ENCODE measurements at places on chromosomes 7 and 10.
A peak's percentile ranks its signal among the peaks of the same experiment; 100 is the strongest.

- no peak for DNase-seq
Measured at GRCh38 chr7:70259502-70259901, 661.2 kb downstream of the AUTS2 start.

GRCh38 chr10:36671607-36672006, 453.8 kb upstream of the ANKRD30A start:
- DNase-seq = no peak

DNA sequence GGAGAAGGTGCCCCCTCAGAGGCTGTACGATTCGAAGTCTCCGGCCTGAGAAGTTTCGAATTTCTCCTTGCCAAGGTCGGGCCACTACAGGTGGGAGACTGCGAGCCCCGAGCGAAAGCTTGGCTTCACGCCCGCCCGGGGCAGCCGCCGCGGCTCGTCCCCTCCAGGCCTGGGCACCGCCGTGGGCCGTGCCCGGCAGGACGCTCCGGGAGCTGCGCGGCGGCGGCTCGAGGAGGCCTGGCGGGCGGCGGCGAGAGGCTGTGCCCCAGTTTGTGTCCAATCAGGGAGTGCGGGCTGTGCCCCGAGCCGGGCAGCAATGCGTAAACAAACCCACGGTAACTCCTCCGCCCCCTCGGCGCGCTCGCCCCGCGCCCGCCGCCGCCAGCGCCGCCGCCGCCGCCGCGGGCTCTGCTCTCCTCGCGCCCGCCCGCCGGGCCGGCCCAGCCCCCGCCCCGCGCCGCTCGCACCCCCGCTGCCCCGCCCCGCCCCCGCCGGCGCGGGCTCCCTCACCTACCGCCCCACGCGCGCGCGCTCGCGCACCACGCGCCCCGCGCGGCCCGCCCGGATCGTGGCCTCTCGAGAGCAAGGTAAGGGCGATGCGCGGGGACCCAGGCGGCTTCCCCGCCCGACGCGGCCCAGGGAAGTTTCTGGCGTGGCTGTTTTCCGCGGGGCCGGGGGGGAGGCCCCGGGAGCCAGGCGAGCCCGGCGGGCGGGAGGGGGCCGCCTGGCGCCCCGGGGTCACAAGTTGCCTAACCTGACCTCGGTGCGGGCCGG, 57.8 kb upstream of the PCGF5 start:
- DNase-seq = no peak

DNA sequence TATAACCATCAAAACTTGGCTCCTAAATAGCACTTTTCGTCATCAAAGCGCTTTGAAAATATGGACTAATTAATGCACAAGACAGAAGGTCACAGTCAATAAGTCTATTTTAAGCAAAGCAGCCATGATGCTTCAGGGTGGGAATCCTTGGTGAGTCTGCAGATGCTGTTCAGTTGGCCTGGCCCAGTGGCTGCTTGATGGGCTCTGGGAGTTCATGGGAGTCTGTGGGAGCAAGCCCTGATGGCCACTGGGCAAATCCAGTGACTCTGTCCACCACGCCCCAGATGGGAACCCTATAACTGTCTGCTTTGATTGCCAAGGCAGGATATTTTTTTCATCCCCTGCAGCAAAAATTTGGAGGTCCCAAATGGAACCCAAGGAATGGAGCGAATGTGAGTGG, 95.7 kb upstream of the CTBP2 start:
- DNase-seq = no peak

- DNase-seq = peak; percentile 41
Measured at GRCh38 chr7:99372275-99373090, 2.0 kb upstream of the ARPC1B start.

GRCh38 chr7:117769085-117769484, 104.2 kb downstream of the CTTNBP2 start:
- no peak for DNase-seq

GRCh38 chr10:15661574-15661973, 58.1 kb downstream of the ITGA8 start:
- DNase-seq = no peak

- no peak for DNase-seq
Measured at GRCh38 chr7:148185041-148185440, 405.5 kb upstream of the C7orf33 start.

DNA sequence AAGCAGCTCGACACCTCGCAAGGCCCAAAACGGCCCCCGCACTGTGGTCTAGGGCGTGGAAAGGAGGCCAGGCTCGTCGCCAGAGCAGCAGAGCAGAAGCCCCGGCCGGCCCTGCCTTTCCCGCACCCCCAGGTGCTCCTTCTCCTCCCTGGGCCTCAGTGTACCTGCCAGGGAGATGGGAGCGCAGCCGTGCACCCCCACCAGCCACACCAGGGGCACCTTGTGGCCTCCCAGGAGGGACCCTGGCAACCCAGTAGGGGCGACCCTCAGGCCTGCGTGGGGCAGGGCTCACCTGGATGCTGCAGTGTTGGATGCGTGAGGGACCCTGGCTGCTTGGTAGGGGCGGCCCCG, 9.5 kb downstream of the PDGFA start:
- no peak for DNase-seq

- no peak for DNase-seq
Measured at GRCh38 chr7:155455132-155455693, 2.7 kb upstream of the EN2 start.

GRCh38 chr10:29691564-29692072, 56.8 kb upstream of the SVIL start:
- DNase-seq = no peak

- DNase-seq = no peak
Measured at GRCh38 chr10:112637901-112638300, 190.9 kb downstream of the VTI1A start.

DNA sequence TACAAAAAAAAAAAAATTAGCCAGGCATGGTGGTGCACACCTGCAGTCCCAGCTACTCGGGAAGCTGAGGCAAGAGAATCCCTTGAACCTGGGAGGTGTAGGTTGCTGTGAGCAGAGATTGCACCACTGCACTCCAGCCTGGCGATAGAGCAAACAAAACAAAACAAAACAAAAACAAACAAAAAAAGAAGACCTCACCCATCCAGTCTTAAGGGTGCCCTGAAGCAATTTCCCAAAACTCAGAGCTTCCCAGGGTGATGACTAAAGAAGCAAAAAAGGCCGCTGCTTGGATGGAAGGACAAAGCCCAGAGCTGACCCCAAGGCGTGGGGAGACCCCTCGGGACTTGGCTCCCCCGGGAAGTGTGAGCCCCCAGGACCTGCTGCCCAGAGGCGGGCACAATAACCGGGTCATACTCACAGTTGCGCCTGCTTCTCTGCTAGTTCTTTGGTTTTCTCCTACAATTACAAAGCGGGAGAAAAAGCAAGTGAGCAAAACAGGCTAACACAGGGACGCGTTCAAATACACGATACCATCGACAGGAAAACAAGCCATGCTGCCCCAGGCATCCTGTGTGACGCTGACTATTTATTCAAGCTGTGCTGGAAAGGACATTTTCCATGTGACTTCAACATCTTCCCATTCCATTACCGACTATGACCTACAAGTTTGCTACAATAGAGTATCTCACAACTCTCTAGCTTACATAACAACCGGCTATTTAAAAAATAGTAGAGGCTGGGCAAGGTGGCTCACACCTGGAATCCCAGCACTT, 29.9 kb downstream of the PAPOLB start:
- no peak for DNase-seq

GRCh38 chr7:64611717-64612116, 48.8 kb upstream of the ZNF680 start:
- DNase-seq = no peak

DNA sequence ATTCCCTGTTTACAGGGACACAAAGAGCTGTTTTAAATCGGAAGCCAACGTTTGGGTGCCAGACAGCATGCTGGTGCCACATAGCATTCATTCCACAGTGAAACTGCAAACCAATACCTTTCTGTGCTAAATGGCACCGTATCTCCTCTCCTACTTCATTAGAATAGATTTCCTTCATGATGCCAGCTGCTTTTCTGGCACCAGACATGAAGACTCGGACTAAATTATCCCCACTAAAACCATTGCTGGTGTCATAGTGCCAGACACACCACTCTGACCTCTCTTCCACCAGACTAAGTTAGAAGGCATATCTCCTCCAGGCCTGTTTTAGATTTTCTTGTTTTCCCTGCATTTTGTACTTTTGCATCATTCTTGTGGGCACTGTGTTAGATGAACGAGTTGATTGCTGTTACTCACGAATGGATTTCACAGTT, 155.1 kb downstream of the ETV1 start:
- DNase-seq = no peak

DNA sequence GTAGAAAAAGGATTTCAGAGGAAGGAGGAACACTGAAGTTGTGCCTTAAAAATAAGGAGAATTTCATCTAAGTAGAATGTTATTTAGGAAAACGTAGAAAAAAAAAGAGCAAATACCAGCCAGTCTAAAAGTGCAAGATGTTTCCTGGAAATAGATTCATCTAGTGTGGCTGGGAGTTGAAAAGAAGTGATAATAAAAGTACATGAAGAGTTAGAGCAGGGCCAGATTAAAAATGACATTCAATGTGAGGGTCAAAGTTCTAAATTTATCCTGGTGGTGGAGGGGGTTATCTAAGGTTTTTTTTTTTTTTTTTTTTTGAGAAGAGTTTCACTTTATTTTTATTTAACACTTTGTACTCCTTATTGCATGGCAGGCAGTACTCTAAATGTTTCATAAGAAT, 289.3 kb downstream of the MDFIC start:
- DNase-seq = no peak

DNA sequence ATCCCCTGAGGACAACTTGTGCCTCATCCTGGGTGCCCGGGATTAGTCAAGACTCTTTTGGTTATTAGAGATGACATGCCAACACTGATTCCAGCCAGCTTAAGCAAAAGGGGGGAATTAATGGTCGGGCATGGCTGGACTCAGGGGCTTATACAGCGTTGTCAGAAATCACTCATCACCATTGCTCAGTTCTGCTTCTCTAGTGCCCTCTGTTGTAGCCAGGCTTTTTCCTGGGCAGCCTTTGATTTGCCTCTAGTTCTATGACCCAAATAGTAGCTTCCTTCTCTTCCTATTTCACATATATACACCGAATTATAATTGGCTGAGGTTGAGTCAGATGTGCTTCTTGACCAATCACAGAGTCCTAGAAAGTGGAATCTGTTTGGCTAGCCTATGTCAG, 192.0 kb upstream of the HABP2 start:
- DNase-seq = peak; percentile 28

- no peak for DNase-seq
Measured at GRCh38 chr7:117955046-117955445, 81.8 kb upstream of the CTTNBP2 start.

DNA sequence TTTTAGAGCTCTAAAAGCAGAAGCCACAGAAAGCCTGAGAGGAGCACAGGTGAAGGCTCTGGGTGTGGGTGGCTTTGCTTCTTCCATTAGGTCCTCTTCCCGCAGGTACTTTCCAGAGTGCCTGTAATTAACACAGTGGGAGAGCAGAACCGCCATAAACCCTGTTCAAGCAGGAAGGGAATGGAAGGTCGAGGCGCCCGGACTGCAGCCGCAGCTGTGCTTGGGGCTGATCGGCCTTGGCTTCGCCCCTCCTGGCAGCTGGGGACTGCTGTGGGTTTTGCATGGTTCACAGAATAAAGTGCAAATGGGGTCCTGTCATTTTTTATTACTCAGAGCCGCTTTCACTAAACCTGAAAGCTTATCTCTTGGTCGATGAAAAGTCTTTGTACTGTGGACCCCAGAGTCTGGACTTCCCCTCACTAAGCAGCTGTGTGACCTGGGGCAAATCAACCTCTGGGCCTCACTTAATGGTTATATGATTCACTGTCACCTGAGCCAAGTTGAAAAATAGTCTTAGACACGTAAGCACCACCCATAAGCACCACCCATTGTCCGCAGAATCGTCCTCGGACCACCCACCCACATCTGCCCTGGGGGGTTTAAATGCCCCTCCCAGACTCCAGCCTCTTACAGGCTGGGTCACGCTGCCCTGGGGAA, 100.9 kb downstream of the XRCC2 start:
- DNase-seq = no peak

DNA sequence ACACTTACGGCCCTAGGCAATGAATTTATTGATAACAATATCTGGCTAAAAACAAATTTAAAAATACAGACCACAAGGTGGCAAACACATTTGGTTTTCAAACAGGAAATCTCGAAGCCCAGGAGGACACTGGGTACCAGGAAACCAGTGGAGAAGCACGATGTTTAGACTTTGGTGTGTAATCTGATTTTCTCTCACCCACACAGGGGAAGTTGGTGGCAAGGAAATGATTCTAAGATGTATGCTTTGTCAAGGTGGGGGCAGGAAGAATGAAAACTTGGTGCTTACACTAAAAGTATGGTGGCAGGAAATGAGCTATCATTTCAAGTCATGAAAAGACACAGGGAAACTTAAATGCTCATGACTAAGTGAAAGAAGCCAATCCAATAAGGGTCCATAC, 113.2 kb upstream of the ANKRD1 start:
- no peak for DNase-seq

GRCh38 chr10:133113847-133114246, 26.1 kb downstream of the ADGRA1 start:
- no peak for DNase-seq

DNA sequence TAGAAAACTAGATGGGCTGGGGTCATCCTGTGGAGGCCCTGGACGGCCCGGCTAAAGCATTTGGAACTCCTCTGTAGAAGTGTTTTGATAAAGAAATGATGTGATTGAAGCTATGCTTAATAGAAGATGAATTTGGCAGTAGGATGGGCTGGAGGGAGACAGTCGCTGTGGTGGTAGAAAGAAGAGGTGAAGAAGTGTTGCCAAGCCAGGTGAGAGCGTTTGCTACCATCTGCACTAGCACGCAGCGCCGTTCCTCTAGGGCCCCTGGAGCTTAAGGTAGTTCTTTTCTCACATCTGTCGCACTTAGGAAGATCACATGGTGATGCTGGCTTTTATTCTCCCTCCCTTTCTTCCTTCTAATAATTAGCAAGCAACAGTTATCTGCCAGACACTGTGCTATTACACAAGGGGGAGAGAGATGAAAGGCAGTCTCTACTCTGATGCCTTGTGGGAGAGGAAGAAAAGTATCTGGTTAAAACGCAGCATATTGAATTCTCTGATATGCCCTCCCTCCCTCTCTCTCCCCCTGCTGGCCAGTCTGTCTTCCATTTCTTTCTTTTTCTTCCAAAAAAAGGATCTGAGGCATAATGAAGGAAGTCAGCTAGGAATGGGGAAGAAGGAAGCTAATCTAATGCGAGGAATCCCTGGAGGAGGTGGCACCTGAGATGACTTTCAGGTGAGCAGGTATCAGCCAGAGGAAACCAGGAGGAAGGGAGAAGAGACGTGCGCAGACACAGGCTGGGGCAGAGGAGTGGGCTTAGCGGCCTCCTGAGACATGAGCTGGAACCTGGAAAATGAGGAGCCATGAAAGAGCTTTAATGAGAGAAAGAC, 162.3 kb upstream of the KLF14 start:
- DNase-seq = peak; percentile 54

GRCh38 chr10:127755753-127756152, 18.8 kb downstream of the FOXI2 start:
- peak; percentile 80 for DNase-seq

GRCh38 chr7:86978808-86979506, 80.5 kb downstream of the ELAPOR2 start:
- DNase-seq = no peak

DNA sequence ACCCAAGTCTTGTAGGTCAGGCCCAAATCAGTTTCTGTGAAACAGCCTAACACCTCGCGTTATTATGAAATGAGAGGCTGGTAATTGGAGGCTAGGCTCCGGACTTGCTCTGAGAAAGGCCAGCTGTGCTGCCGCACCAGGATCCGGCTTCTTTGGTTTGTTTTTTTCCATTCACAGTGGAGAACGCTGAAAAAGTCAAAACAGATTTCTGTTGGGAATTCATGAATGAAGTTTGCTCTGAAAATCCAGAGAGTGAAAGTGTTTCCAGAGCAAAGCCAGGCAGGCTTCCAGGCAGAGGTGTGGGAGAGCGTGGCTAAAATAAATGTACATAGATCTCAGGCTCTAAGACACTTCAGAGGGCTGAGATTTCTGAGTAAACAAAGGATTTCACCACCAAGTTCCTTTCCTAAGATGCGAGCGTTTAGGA, 240.1 kb downstream of the TRIL start:
- DNase-seq = no peak
